Fibroblast of lung (primary cell): ENCODE measurements at places on chromosomes 13 and 19. TPM values are rescaled to one million over a fixed set of nuclear protein-coding genes. Genes with fewer than 3 reads are reported as not detected.

Gene B3GNT3
- not detected in 2 replicates for total RNA-seq

DNA sequence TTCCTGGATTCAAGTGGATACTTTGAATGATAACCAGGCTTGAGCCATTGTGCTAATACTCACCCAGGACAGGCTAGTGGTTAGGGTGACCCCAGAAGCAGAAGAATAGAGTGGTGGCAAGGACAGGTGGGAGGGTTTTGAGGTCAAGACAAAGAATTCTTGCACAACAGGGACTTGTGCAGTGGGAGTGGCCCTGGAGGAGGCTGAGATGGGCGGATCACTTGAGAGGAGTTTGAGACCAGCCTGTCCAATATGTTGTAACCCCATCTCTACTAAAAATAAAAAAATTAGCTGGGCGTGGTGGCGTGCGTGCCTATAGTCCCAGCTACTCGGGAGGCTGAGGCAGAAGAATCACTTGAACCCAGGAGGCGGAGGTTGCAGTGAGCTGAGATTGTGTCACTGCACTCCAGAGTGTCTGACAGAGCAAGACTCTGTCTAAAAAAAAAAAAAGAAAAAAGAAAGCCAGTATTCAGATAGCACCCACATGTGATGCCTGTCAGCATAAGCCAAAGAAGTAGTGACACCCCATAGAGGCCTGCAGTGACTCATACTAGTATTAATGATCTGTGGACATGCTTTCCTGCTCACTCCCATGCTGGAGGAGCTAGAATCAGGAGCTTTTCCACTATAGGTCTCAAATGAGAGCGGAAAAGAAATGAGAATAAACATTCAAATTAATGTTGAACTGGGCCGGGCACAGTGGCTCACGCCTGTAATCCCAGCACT, 78.7 kb downstream of the RNF17 start:
- peak; percentile 5 for DNase-seq

DNA sequence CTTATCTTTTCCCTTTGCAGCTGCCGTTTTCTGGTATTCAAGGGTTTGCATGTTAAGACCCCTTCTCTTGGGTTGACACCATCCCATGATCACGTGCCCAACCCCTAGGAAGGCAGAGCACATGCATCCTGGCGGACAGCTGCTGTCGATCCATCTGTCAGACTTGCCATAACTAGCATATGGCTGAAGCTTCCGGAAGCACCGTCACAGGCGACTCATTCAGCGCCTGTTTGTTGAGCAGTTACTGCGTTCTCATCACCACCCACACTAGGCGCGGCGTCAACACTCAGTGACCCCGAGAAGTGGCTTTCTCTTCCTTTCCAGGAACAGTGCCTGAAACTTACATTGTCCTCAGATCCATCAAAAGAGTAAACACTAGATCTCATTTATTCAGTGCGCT, 93.6 kb downstream of the SOX1 start:
- DNase-seq, result no peak

DNA sequence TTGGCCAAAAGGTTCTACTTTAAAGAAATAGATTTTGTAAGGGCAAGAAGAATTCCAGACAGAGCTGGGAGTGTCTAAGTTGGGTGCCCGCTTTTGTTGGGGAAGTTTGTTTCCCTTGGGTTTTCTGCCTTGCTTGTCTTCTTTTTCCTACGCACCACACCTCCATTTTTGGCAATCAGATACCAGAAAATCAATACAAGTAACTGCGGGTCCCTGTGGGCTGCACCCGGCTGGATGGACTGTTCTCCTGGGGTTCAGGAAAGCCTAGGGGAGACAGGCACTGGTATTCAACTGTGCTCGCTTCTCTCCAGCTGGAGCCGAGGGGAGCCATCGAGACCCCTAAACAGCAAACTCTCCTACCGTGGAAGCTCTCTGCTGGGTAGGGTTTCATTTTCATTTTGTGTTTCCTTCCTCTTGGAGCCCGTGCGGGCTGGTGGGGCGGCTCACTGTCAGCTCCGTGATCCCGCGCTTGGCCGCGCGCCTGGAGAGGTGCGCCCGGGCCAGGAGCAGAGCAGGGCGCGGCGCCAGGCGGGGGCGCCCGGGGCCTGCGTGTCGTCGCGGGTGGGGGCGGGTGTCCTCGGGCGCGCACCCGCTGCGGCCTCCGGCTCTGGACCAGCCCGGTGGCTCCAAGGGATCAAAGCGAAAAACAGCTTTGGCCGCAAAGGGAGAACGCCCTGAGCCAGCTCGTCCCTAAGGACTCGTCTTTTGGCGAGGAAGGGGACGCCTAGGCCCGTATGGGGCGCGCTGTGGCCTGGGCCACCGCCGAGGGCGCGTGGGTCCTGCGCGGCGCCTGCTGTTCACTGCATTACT, 347.2 kb downstream of the ZNF536 start:
- DNase-seq, result peak; percentile 22

Gene PCSK4
- total RNA-seq, result 1.5 and 3.5 TPM in 2 replicates

Gene CNN2
- total RNA-seq, result 120 and 194 TPM in 2 replicates

DNA sequence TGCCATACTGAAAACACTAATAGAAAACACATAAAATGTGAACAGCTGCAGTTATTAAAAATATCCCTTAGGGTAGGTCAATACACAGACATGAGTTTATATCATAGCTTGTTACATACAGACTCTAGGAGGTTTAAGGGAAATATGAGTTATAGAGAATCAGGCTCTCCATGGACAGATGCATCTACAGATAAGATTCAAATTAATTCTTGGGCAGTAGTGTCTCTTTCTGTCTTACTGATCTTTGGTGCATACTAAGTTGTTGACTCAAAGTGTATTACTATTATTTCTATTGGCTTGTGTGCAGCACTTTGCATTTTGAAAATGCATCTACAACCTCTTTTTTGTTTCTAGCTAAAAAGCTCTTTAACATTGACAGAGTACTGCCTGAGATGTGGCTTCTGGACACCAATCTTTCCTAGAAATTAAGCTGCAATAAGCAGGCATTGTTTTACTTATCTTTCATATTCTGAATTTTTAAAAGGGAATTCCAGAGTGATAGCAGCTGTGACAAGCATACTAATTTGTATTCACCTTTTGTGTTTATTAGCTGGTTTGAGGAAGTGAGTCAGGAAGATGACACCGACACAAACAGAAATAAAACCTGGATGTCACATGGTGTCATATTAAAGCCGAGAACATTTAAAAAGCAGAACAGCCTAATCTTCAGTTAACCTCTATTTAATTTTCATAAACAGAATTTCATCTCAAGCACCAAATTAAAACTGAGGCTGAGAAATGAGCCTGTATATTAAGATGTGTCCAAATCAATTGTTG, 399.0 kb downstream of the PCDH9 start:
- no peak for DNase-seq

DNA sequence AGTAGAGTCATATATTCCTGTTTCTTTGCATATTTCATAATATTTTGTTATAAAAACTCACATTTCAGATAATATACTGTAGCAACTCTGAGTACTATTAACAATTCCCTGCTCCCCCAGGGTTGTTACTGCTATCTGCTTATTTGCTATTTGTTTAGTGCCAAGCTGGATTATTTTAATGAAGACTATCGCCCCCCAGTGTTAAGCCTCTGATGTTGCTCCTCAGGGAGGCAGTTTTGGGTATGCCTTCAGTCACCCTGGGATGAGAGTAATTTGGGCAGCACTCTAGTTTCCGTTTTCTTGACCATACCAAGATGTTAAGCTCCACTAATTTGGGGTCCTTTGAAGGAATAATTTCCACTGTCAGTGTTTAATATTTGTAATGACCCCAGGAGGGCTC, 46.0 kb downstream of the MICU2 start:
- DNase-seq, result no peak

DNA sequence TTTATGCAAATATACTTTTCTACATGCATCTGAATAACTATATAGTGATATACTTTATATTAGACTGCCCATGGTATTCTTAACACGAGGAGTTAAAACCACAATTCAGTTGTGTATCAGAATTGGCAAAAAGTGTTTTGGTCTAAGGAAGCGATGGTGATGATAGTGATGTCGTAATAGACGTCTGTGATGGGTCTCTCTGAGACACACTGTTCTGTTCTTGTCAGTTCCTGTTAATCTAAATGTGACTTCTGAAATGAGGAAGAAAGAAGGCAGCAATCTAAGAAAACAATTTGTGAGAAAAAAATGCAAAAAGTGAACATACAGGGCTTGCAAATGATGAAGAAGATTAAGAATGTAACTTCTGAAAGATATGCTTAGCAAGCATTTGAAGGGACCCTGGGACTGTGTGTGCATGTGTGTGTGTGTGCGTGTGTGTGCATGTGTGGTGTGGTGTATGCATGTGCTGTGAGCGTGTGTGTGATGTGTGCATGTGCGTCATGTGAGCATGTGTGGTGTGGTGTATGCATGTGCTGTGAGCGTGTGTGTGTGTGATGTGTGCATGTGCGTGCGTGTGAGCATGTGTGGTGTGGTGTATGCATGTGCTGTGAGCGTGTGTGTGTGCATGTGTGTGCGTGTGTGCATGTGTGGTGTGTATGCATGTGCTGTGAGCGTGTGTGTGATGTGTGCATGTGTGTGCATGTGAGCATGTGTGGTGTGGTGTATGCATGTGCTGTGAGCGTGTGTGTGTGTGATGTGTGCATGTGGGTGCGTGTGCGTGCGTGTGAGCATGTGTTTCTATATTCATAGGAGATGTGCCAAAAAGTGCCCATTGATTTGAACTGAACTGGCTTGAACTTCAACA, 131.8 kb downstream of the IRS2 start:
- DNase-seq, result no peak

DNA sequence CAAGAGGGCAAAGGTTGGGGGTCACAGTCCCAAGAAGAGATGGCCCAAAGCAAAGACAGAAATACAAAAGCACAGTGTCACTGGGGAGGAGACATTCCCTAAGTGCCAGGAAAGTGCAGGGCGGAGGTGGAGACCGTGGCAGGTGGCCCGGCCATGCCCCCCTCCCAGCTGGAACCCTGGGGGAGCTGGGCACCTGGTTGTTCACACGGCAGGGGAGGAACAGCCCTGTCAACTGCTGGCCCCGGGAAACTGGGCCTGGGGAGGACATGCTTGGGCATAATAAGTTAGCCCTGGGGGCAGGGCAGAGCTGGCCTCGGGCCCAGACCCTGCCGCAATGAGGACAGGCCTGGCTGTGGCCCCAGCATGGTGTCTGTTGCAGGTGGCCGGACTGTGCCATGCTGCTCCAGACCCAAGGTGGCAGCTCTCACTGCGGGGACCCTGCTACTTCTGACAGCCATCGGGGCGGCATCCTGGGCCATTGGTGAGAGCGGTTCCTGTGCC, 7.4 kb downstream of the HPN start:
- no peak for DNase-seq

DNA sequence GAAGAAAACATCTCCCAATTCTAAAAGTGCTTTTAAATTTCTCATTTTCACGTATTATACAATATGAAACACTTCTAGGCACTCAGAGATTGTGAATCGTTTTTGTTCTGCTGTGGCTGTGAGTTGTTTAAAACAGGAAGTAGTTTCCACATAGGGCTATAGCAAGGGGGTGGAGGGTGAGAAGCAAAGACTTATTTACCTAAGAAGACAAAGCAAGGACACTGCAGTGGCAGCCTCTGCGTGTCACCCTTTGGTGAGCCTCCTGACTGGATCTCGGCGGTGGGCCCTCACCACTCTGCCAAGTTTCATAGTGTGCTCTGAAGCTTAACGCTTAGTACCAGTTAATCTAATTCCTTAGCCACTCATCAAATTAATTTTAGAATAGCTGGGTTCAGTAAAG, 56.8 kb downstream of the TNFSF13B start:
- DNase-seq, result no peak

- peak; percentile 77 for DNase-seq
Observed at GRCh38 chr19:41298348-41298964, 11.5 kb upstream of the CCDC97 start.

GRCh38 chr19:53818756-53819155, 5.4 kb downstream of the NLRP12 start:
- no peak for DNase-seq

Gene CLDN10
- total RNA-seq, result not detected in 2 replicates

DNA sequence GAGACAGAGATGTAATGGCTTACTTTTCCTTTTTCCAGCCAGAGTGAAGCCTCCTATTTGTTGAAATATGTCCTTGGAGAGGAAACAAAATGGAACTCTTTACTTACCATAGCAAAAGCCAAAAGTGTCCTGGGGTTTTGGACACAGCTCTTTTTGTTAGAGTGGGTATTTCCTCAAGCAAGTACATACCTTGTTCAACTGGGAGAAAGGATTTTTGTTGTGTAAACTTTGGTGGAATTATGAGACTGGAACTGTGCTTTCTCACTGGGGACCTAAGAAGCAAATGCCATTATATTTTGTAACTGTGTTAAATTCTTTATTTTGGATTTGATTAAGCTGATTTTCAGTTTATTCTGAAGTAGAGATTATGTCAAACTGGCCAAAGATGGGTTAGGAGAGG, 58.4 kb downstream of the CYSLTR2 start:
- no peak for DNase-seq

- DNase-seq, result no peak
Observed at GRCh38 chr19:15564534-15565168, 50.4 kb upstream of the CYP4F8 start.

DNA sequence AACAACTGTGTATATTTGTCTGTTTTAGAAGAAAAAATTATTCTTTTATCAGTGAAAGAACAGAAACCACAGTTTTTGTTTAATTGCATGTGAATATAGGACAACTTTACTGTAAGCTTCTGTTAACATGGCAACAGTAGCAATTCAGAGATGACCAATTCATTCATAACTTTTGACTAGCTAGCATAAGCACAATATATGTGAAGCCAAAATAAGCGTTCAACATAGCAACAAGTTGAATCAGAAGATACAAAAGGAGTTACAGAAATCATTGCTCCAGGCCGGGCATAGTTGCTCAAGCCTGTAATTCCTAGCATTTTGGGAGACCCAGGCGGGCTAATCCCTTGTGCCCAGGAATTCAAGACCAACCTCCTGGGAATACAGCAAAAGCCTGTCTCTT, 197.1 kb upstream of the GPC6 start:
- peak; percentile 87 for DNase-seq

DNA sequence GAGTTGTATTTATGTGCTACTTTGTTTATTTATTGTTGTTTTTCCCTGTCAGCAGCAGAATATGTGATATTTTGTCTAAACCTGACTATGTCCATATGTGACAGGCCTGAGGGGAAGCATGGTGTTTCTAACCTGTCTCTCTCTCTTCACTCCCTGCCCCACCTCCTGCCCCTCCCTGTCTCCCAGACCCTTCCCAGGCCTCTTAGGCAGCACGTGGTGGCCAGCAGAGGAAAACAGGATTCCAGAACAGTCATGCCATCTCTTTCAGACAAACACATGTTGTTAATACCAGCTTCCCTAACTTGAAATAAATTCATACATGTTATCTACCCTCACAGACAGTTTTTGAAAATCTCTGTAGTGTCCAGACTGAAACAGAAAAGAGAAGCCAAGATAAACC, 31.0 kb upstream of the ATP11A start:
- no peak for DNase-seq

GRCh38 chr13:103078158-103078557, 11.9 kb upstream of the SLC10A2 start:
- DNase-seq, result no peak

DNA sequence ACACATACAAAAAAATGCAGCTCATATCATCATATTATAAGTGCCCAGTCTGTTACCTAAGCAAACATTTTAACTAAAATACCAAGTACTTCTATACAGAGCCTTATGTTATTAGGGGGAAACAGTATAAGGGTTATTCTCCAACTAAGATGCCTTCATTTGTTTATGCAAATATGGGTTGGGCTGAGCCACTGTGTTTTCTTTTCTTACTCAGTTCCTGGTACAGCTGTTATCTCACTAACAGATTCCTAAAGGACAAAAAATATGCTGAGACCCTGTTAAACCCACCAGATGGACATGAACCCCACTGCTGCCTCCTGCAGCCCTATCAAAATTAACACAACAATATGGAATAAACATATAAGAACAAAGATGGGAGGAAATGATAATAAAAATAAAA, 34.5 kb upstream of the SMAD9 start:
- no peak for DNase-seq

GRCh38 chr19:4843647-4843965, 12.1 kb upstream of the TICAM1 start:
- no peak for DNase-seq

Gene AKT2
- total RNA-seq, result 58.3 and 76.0 TPM in 2 replicates
